ENCODE measurements at places on chromosomes 12 and 14.

DNA sequence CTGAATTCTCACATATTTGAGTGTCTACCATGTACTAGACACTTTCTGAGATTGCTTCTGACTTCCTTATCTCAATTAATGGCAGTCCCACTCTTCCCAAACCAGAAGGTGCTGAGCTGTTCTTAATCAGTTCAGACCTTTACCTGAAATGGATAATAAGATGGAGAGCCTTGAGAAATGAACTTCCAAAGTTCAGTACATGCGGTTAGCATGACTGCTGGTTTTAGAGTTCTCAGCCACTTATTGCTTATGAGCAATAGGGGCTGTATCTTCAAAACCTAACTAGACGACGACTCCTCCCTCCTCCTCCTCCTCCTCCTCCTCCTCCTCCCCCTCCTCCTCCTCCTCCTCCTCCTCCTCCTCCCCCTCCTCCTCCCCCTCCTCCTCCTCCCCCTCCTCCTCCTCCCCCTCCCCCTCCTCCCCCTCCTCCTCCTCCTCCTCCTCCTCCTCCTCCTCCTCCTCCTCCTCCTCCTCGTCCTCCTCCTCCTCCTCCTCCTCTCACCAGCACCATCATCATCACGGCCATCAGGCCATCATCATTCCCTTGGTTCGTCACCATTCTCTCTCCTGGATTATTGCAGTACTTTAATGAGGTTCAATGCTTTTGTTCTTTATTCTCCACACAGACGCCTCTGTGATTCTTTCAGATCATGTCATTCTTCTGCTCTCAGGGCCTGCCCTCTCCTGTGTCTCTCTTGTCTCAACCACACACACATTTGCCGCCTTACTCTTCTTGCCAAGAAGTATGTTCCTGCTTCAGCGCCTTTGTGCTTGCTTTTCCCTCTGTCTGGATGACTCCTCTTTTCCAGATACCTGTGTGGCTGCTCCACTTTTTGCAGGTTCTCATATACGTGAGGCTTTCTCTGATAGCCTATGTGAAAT lies 2.7 kb downstream of the PCNX1 start:
- DNase-seq: no peak

DNA sequence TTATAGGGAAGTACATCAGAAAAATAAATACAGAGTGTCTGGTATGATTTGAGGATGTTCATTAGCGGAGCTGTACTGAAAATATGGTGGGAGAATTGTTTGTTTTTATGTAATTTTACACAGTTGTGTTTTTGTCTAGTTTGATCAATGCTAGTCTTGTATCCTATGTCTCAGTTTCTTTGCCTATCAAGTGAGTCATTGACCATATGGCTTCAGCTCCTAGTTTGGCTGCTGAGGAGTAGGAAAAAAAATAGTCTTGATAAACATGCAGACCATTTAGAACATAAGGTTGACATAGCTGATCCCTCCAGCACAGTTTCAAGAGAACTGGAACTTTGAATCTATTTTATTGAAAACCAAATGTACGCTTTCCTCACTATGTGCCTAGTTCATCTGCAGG lies 1292.1 kb upstream of the FLRT2 start:
- DNase-seq: no peak

DNA sequence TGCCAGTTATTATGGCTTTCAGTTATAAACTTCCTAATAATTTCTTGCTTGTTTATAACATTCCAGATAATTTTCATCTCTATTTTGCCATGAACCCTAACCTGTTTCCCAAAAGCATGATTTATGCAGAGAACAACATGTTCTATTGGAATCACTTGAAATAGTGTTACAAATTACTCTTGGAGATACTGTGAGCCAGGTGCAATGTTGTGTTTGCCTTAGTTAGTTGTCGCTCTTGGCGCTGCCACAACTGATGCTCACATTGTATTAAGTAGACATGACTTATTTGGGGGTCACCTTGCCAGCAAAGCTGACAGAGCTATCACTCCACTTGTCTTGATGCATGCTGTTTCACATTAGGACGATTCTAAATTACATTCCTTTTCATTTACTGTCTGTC lies 49.4 kb downstream of the TSPAN8 start:
- DNase-seq: no peak

GRCh38 chr12:27560126-27560525 lies 36.1 kb downstream of the PPFIBP1 start:
- DNase-seq: no peak

GRCh38 chr14:63055631-63056030 lies 10.4 kb upstream of the KCNH5 start:
- no peak for DNase-seq

GRCh38 chr14:85481471-85481870 lies 48.5 kb upstream of the FLRT2 start:
- no peak for DNase-seq

GRCh38 chr14:32074887-32075572 lies 2.1 kb upstream of the ARHGAP5 start:
- DNase-seq: no peak

GRCh38 chr12:39852346-39852745 lies 232.7 kb upstream of the ABCD2 start:
- no peak for DNase-seq

DNA sequence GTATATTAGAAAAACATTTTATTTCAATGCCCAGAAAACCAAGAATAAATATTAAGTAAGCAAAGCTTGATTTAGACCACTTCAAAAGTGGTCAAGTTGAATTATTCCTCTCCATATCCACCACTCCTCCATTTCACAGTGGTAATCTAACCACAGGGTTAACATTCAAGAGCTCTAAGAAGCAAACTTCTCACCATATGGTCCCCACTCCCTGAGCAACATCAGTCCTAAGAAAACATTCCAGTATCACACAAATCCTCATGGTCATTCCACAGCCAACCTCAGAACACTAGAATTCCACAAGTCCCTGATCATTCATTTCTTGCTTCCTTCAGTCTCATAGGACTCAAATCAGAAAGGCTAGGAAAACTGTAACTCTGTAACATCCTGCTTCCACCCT lies 47.9 kb downstream of the ST8SIA1 start:
- no peak for DNase-seq

DNA sequence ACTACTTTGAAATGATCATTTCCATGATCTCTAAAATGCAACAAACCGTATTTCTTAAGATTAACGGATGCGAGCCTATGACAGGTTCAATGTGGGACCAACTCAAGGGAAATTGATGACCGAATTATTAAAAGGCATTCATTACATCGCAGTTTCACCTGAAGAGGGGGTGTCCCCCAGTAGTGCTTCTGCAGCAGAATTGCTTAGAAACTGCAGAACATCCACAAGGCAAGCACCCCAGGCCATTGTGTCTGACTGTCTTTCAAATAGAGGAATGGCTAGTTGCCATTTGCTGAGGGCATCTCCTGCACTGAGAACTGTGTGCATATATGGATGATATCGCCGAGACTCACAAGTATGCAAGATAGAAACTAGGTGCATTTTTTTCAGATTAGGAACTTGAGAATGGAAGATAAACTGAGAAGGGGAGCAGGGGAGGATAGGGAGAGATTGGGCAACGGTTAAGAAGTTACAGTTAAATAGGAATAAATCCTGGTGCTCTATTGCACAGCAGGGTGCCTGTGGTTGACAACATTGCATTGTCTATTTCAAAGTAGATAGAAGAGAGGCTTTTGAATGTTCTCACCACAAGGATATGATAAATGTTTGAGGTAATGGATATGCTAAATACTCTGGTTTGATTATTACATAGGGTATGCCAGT lies 234.3 kb upstream of the PLEKHG7 start:
- no peak for DNase-seq

DNA sequence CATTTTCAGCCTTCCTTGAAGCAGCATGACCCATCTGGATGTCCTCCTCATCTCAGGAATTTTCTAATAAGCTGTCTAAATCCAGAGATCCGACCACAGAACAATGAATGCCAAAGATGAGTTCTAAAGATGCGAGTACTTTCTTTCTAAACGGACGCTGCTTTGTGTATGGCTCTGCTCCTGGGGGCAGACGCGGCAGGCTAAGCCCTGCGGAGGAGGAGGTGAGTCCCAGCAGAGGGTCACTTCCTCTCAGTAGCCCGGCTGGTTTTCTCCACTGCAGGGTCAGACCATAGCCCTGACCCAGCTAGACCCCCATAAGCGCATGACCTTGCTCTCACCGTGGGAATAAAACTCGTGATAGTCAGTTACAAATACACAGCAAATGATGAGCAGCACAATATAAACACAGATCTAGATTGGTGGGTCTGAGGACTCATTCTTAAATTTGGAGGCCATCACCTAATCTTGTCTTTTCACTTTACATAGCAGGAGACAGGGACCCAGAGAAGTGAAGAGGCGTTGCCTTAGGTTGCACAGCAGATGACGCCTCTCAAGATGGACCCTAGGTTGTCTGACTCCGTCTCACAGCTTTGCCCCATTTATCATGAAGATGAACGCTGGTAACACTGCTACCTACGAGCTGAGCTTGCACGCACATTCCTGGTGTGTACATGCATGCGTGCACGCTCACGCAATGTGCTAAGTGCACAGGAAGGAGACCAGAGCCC lies 16.6 kb downstream of the SSH1 start:
- no peak for DNase-seq

GRCh38 chr12:123468786-123469185 lies 10.8 kb downstream of the SNRNP35 start:
- DNase-seq: no peak
